ENCODE measurements at places on chromosomes 11 and 22.

DNA sequence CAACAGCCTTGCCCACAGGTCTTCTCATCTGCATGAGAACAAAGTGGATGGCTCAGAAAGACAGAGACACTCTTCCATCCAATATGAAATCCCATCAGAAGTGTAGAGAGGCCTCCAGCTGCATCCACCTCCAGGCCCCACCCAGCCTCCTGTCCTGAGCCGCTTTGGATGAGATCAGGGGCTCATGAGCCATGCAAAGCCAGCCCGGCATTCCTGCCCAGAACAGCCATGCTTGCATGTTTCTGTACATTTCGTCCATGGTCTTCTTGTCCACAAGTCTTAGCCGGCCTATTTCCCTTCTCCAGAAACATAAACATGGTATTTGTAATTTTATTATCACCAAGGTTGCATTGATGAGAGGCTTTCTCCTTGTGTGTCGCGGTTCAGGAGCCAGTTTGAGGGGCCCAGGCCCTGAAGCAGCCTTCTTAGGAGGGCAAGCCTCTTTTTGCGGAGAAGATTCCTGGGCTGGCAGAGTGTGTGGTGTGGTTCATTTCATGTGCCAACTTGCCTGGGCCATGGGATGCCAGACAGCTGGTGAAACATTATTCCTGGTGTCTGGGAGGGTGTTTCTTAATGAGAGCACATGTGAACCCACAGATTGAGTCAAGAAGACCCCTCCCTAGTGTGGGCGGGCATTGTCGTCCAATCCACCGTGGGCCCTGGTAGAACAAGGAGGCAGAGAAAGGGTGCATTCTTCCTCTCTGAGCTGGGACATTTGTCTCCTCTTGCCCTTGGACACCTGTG, 928.9 kb downstream of the TBC1D22A start:
- no peak for DNase-seq

GRCh38 chr22:49930596-49931412, 12.4 kb downstream of the CRELD2 start:
- DNase-seq: no peak

- no peak for DNase-seq
These were observed 864.2 kb downstream of the FAM181B start for GRCh38 chr11:81869351-81870065.

DNA sequence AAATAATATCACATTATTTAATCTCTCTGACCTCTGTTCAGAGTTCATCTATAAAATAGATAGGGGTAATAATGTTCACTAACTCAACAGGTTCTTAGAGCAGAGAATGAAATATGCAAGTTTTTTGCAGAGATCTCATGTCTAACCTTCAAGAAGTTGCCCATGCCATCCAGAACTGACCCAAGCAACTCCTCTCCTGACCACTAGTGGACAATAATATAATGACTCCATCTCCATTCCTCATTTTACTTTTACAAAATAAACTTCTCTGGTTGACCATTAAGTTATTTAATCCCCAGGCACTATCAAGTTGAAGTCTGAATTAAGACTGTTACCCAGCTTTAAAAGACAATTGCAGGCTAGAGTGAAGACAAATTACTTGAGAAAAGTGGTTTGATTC, 382.6 kb downstream of the KCNA4 start:
- no peak for DNase-seq
